GDM1 (cell line): ENCODE measurements at places on chromosomes 6 and 20.
A peak's percentile ranks its signal among the peaks of the same experiment; 100 is the strongest.

- no peak for DNase-seq
Measured at GRCh38 chr6:108883172-108883571, 35.0 kb downstream of the ARMC2 start.

DNA sequence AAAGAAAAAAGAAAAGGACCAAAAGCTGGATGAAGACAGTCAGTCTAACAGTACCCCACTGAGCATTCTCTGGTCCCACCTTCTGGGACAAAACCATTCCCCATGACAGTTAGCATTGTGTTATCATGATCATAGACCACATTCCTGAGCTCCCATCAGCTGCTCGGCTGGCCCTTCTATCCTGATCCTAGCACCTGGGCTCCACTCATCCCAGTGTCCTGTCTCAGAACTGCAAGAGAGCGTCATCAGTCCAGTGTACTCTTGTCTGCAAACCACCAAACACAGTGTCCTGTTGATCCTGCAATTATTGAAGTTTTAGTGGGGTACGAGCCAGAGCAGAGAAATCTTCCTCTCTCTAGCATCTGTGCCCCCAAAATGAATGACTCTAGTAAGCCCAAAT, 16.0 kb upstream of the TAAR1 start:
- no peak for DNase-seq

- peak; percentile 73 for DNase-seq
Measured at GRCh38 chr6:53735896-53736295, 58.9 kb upstream of the LRRC1 start.

GRCh38 chr20:25082498-25082873, 545 bp upstream of the VSX1 start:
- no peak for DNase-seq
